Glomerular endothelial cell (primary cell): ENCODE measurements at places on chromosomes 13 and 19. TPM values are rescaled to one million over a fixed set of nuclear protein-coding genes. Genes with fewer than 3 reads are reported as not detected.

TUBB4A gene
- total RNA-seq = 3.7 TPM in 1 of 2 replicates, not detected in the other

RAB20 gene
- 3.3 and 5.8 TPM in 2 replicates for total RNA-seq

CD22 gene
- total RNA-seq = 0.29 and 1.8 TPM in 2 replicates

KLHL26 gene
- total RNA-seq = 4.3 and 4.4 TPM in 2 replicates

PALM gene
- total RNA-seq = 48.9 and 52.8 TPM in 2 replicates

ZNF577 gene
- 4.7 and 4.8 TPM in 2 replicates for total RNA-seq

TMEM145 gene
- 0.29 TPM in 1 of 2 replicates, not detected in the other for total RNA-seq
